ENCODE measurements at places on chromosomes 1 and 21.

DNA sequence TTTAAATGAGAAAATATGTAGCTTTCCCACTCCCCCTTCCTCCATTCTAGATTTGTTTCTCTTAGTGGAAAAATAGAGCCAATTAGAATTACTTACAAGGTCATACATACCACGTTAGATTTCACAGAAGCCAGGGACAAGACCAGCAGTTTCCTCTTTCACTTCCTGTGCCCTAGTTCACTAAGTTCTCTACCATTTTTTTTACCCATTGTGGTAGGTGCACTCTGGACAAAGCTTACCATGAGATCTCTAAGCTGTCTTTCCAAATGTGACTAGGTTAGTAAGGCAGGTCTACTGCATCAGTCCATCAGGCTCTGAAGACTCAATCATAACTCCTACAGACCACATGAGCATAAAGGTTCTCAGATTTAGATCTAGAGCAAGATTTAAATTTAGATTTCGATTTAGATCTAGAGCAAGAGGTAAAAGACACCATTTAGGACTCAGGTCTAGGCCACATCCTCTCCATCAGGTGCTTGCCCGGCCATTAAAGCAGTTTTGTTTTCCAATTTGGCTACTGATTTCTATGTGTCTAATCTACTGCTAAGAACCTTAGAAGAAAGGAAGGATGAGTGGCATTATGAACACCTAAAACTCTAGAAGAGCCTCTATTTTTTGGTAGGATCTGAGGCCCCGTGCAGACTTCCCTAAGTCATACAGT, 235.3 kb downstream of the FAF1 start:
- no peak for DNase-seq

DNA sequence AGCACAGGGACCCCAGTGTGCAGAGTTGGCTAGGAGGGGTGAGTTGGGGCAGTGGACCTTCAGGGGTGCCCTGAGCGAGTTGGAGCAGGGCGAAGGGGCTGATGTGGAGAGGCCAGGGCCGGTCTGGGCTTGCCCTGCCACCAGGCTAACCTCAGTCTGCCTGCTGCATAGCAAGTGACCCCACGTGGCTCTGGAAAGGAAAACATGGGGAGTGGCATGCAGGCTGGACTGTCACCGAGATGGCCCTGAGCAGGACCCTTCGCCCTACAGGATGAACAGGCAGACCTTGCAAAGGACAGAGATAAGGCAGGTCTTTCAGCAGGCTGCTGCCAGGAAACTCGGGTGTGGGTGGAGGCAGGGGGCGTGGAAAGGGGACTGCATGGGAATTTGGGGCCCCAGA, 51.5 kb downstream of the FOXO6 start:
- DNase-seq, result peak; percentile 36

- DNase-seq, result no peak
Measured at GRCh38 chr1:40599926-40600325, 65.6 kb downstream of the RIMS3 start.

DNA sequence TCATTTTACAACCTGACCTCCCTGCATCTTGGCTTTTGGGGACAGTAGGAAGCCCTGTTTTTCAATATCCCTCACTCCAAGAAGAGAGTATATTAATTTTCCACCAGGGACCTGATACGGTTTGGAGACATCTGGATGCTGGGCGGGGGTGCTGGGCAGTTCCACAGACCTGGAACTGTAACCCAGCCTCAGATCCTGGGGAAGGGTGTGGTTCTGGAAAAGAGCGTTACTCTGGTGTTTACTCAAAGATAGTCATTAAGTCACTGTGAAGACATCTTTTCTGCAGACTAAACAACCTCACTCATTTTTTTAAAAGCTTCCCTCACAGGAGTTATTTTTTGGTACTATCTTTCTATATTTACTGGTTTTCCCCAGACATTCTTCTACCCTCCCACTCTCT, 189.8 kb downstream of the CLIC6 start:
- no peak for DNase-seq

- no peak for DNase-seq
Measured at GRCh38 chr1:102851616-102852015, 256.7 kb downstream of the COL11A1 start.

DNA sequence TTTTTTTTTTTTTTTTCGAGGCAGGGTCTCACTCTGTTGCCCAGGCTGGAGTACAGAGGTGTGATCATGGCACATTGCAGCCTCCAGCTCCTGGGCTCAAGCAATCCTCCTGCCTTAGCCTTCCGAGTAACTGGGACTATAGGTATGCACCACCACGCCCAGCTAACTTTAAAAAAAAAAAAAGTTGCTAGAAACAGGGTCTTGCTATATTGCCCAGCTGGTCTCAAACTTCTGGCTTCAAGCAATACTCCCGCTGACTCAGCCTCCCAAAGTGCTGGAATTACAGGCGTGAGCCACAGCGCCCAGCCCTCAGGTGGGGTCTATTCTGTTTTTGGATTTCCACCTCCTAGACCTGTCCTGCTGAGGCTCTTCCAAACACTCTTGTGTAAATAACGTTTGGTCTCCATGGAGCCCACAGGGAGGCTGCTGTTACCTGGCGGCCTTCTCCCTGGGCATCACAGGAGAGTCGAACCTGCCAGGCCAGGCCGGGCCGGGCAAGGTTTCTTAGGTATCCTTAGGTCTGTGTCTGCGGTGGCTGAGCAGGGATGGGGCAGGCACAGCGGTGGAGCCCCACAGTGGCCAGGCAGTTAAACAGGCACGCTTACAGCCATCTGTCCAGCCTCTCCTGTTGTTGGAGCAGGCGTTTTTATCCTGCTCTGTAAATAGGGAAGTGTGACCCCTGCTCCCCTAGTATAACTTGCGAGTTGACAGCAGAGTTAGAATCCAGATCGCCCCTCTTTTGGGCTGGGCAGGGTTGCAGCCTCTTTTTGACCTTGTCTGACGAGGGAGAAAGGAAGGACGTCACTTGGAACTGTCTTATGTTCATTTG, 18.8 kb downstream of the PLEKHM2 start:
- no peak for DNase-seq

DNA sequence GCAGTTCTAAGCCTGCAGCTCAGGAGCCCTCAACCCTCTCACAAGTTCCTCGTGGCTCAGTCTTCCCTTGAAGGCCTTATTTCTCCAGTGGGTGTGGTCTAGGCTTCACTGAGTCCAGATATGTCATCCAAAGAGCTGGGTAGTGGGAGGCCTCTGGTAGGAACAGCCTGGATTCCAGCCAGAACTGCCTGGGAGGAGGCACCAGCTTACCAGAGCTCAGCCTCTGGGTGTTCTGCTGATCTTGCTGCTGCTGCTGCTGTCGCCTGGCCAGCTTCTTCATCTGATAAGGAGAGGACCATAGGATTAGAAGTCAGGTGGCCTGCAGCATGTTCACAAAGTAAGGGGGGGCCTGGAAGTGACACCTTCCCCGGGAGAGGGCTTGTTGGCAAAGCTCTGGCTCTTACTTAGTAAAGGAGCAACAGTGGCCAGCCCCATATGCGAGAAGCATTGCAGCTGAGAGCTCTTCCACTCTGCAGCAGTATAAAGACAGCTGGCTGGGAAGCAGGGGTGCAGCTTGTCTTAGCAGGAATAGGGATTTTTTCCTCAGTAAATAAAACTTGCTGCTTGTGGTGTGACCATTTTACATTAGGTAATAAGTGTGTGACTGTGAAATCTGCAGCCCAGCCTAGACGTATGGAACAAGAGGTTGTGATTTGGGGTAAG, 148.5 kb downstream of the LMX1A start:
- DNase-seq, result no peak

DNA sequence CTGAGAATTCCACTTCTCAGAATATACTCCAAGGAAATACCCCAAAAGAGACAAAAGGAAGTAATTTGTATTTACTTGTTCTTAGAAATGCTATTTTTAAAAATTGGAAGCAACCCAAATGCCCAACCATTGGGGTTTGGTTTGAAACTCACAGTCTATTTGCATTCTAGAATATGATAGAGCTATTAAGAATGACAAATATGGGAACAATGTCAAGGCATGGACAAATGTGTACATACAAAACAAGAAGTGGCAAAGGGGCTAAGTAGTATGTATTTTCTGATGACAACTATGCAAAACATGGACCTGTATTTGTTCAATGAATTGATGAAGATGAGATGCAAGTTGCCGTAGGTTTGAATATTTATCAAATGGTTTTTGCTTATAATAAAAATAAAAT, 32.8 kb downstream of the KCNA2 start:
- DNase-seq, result no peak

GRCh38 chr1:183551924-183552323, 38.3 kb downstream of the NCF2 start:
- no peak for DNase-seq

- no peak for DNase-seq
Measured at GRCh38 chr1:86951430-86951829, 37.0 kb downstream of the HS2ST1 start.

- DNase-seq, result no peak
Measured at GRCh38 chr1:109977657-109978378, 6.7 kb upstream of the AHCYL1 start.

- DNase-seq, result no peak
Measured at GRCh38 chr1:116287341-116288200, 85.5 kb upstream of the ATP1A1 start.

- DNase-seq, result peak; percentile 36
Measured at GRCh38 chr1:84298684-84299535, 2.6 kb upstream of the SAMD13 start.

- DNase-seq, result no peak
Measured at GRCh38 chr1:208110296-208110695, 133.9 kb downstream of the PLXNA2 start.

- DNase-seq, result no peak
Measured at GRCh38 chr1:167790117-167790516, 68.3 kb downstream of the MPZL1 start.

- DNase-seq, result no peak
Measured at GRCh38 chr1:151847867-151848596, 5.5 kb downstream of the THEM5 start.

DNA sequence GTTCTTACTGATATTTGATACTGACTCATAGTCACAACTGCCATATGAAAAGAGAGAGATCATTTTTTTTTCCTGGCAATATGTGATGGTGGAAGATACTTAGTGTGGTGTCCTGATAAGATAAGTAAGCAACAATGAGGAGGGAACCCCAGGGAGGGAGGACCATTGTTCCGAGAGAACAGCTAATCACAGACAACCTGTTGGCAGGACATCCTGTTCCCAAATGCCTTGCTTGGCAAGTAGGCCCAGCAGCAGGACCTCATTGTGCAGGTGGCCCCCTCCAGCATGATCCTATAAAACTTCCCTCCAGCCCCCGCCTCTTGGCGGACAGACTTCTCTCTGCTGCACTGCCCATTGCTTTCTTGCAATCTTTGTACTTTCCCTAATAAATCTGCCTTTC, 329.4 kb upstream of the CHRM3 start:
- no peak for DNase-seq

GRCh38 chr1:215710036-215710898, 143.2 kb downstream of the KCTD3 start:
- DNase-seq, result peak; percentile 22

- DNase-seq, result no peak
Measured at GRCh38 chr1:32249831-32250525, 1.1 kb upstream of the LCK start.

GRCh38 chr1:23395849-23396248, 26.2 kb upstream of the ZNF436 start:
- no peak for DNase-seq

GRCh38 chr1:156458181-156458503, 42.4 kb downstream of the MEF2D start:
- DNase-seq, result no peak

- DNase-seq, result no peak
Measured at GRCh38 chr1:229252228-229252984, 18.5 kb upstream of the RAB4A start.

- DNase-seq, result no peak
Measured at GRCh38 chr21:31671146-31671716, 11.7 kb downstream of the SOD1 start.

GRCh38 chr1:7026169-7026568, 240.9 kb downstream of the CAMTA1 start:
- DNase-seq, result no peak

GRCh38 chr1:243244432-243244841, 10.6 kb downstream of the CEP170 start:
- no peak for DNase-seq

DNA sequence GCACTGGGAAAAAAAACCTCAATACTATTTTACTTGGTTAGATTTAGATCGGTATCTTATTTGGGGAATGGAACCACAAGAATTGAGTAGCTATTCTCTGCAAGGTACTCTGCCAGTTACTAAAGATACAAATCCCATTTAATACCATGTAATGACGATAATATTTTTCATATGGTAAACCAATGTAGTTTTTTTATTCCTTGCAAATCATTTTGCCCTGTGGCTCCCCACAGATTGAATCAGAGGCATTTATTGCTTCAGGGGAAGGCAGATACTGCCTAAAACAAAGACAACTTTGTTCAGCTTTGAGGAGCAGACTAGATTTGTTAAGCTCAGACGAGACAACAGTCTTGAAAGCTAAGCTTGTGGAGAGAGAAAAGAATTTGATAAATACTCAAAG, 226.7 kb upstream of the RUNX1 start:
- no peak for DNase-seq

DNA sequence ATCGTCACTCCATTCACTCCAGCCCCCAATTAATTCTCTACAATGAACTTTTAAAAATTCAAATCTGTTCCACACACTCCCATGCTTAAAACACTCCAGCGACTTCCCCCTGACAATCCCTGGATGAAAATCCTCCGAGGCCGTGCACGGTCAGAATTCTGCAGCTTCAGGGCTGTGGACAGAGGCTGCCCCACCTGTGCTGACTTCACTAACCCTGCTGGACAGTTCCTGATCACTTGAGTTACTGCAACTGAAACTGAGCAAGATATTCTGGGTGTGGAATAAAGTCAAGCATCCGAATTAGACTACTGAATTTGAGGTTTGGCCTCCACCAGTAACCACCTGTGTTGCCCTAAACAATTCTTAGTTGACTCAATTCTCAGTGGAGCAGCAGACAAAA, 1.0 kb upstream of the JAK1 start:
- no peak for DNase-seq

GRCh38 chr21:18164933-18165332, 79.7 kb upstream of the CHODL start:
- DNase-seq, result no peak

GRCh38 chr1:97913506-97914139, 7.2 kb downstream of the DPYD start:
- DNase-seq, result no peak

DNA sequence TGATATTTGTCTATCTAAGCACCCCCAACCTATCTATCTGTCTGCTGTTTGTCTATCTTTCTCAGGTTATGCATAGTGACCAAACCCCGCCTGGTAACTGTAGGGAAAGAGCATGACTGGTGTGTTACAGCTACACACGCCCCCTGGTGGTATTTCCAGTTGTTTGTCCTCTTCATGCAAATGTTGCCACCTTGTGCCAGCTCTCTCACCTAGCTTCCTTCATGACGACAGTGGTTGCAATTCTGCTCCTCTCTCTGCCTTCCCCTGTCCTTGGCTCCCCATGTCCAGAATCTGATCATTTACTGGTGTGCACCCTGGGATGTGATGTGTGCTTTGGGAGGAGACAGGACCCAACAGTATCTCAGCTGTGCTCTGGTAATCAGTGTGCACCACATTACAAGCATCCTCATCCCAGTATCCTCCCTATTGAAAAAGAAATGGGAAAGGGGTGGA, 8.1 kb upstream of the INKA2 start:
- DNase-seq, result peak; percentile 73

GRCh38 chr1:68136187-68136586, 85.8 kb upstream of the DIRAS3 start:
- DNase-seq, result no peak

GRCh38 chr1:117001254-117001927, at the start of gene CD101:
Gene CD101, plus strand, starts transcription at chr1:117001760. Its CDS starts 58 bp downstream, at chr1:117001818.
- no peak for DNase-seq

GRCh38 chr1:19015476-19015875, 59.0 kb upstream of the IFFO2 start:
- DNase-seq, result no peak
